WTC11 (cell line): ENCODE measurements at places on chromosomes 1 and 21.

- no peaks in the 10 kb centered on the region for H3K36me3 ChIP-seq
- no peak for DNase-seq
- peak overlapping the region; percentile 63 for H3K4me3 ChIP-seq
- peaks cover 50% of the 10 kb centered on the region for H3K4me1 ChIP-seq
These were observed 2.0 kb downstream of the S100A6 start for GRCh38 chr1:153533689-153534201.

- H3K4me3 ChIP-seq, result peak within 1 kb of the TSS; percentile 77
- DNase-seq, result peak; percentile 65
- H3K27me3 ChIP-seq, result peaks cover 79% of the 10 kb centered on the region
- peaks cover 20% of the 10 kb centered on the region for H3K4me1 ChIP-seq
- H3K27ac ChIP-seq, result no peak within 1 kb of the TSS
These were observed at the start of gene ACTA1 for GRCh38 chr1:229434005-229434640. Gene ACTA1, minus strand, starts transcription at chr1:229434094. Its CDS starts 979 bp downstream, at chr1:229433115.

DNA sequence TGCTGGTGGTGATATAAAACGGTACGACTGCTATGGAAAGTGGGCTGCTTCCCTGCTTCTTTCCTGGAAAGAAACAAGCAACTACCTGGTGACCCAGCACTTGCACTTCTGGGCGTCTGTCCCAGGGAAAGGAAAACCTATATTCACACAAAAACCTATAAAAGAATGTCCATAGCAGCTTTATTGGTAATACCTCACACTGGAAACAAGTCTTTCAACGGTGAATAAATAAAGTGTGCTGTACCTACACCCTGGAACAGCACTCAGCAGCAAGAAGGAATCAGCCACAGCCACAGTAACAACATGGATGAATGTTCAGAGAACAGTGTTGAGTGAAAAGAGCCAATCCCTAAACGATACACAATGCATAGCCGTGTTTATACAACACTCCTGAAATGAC is 19.9 kb downstream of the SLC19A1 start:
- no peak overlapping the region for H3K27ac ChIP-seq
- H3K4me1 ChIP-seq, result 0 out of 2 replicates have a peak, but pooled peaks cover 4% of the 10 kb centered on the region
- no peak for DNase-seq
- peaks cover 37% of the 10 kb centered on the region for H3K27me3 ChIP-seq
- no peak overlapping the region for H3K4me3 ChIP-seq
- H3K36me3 ChIP-seq, result peaks cover 58% of the 10 kb centered on the region

GRCh38 chr1:44283524-44284173 is 70.4 kb downstream of the DMAP1 start:
- H3K4me1 ChIP-seq, result no peaks in the 10 kb centered on the region
- H3K36me3 ChIP-seq, result peaks cover 13% of the 10 kb centered on the region
- no peak for DNase-seq
- H3K4me3 ChIP-seq, result no peak overlapping the region
- no peaks in the 10 kb centered on the region for H3K27me3 ChIP-seq
- H3K27ac ChIP-seq, result no peak overlapping the region
